ENCODE measurements at places on chromosomes 5 and 9.

GRCh38 chr9:110821064-110821463 is 152.5 kb downstream of the MUSK start:
- DNase-seq: no peak

DNA sequence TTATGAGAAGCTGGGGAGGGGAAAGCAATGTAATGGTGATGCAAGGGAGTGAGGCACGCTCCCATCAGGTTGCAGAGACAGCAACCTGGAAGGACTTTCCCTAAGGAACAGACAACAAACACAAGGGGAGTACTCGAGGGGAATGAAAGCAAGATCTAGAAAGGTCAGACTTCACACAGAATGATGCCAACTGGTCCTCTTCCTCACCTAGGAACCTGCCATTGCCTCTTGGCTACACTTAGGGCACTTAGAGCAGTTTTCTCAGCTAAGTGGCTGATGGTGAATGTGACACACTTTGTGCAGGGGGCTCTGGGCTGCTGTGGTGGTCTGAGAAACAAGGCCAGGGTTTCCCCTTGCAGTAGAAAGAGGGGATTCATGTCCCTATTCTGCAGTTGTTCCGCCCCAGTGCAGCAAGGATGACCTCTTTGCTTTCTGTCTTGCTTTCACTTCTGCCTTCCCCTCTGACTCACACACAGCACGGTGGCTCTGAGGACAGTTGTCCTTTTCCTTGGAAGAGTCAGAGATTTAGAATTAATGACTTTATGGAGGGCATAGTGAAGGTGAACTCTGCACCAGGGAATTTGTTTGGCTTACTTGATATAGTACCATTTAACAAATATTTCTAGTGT is 394.0 kb upstream of the KLF4 start:
- DNase-seq: no peak

DNA sequence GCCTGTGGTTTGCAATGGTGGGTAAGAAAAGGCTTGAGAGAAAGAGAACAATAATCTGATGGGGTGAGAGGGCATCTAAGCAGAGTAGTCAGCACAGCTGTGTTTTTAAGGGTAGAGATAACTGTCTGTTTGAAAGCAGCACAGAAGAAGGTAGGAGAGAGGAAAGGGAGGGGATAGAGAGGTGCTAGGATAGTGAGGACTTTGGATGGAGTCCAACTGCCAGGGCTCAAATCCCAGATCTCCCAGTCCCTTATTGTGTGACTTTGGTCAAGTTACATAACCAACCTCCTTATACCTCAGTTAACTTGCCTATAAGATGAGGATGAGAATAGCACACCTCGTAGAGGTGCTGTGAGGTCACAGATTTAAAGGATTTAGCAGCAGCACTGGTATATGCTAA is 55.6 kb downstream of the GPR21 start:
- no peak for DNase-seq

DNA sequence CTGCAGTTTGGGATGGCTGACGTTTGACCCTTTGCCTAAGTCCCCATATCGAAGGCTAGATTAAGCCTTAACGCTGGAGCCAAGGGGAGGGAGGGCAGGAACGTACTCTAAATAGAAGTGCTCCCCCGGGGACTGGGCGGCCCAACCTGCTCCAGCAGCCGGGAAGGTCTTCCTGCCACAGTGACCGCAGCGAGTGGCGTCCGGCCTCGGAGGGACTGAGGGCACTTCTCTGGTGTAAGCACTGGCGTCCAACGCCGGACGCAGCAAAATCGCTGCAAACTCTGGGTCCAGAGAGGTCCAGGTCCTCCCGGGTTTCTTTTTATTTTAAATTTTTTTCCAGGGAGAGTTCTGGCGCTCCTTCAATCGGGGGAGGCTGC is 505 bp upstream of the ACER2 start:
- DNase-seq: no peak

GRCh38 chr9:27181381-27181780 is 72.4 kb downstream of the TEK start:
- DNase-seq: no peak

GRCh38 chr5:102617191-102618187 is 118.7 kb upstream of the SLCO6A1 start:
- DNase-seq: no peak

DNA sequence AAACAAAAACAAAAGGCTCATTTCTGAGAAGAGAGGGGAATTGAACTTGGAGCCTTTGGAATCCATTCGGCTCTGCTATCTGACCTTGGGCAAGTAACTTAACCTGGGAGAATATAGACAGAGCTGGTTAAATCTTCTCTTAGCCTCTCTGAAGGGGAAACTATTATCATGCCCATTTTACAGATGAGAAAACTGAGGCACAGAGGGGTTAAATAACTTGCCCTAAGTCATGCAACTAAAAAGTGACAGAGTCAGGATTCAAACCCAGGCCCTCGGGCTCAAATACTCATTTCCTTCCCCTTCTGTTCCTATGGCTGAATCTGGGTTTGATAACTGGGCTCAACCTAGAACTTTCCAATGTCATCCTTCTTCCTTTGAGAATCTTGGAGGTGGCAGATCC is 291.3 kb upstream of the MSX2 start:
- no peak for DNase-seq

GRCh38 chr5:43215073-43215631 is 23.1 kb downstream of the NIM1K start:
- DNase-seq: no peak

- DNase-seq: no peak
Observed at GRCh38 chr9:120104771-120105170, 475.2 kb downstream of the CDK5RAP2 start.

DNA sequence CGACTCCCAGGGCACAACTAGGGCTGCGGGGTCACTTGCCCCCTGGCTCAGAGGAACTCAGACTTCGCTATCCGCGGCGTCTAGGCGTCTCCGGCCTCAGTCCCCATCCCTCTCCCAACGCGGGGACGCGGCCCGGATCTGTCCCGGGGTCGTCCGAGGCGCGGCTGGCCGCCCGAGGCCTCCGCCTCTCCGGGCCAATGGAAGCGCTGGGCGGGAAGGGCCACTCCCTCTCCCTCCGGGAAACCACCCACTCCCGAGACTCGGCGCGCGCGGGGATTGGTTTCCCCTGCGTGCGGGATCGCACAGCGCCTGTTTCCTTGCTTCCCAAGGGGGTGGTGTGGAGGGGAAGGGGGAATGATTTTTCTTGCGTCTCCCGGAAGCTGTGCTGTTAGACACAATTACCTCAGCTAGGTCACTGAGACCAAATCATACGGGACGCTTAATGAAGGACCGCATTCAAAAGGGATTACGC is 38.3 kb downstream of the NR2F1 start:
- DNase-seq: peak; percentile 25

DNA sequence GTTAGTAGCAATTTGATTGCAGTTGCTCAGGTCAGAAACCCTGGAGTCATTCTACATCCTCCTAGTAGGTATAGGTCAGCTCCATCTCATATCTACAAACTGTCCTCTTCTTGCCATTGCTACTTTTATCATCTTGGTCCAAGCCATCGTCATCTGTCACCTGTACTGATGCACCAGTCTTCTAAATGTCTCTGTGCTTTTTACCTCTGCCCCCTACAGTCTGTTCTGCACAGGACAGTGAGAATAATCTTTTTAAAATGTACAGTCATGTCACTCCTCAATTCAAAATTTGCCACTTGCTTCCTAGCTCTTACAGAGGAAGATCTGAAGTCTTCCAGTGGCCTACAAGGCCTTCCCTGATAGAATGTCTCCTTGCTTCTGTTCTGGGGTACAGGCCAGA is 6.8 kb downstream of the NNT start:
- no peak for DNase-seq

GRCh38 chr9:124206391-124206790 is 51.4 kb upstream of the NEK6 start:
- DNase-seq: no peak

- no peak for DNase-seq
Observed at GRCh38 chr5:175740014-175740413, 82.1 kb downstream of the HRH2 start.

- DNase-seq: no peak
Observed at GRCh38 chr5:123805300-123805699, 293.3 kb downstream of the CSNK1G3 start.

GRCh38 chr5:463301-463700 is 20.3 kb downstream of the EXOC3 start:
- no peak for DNase-seq

- DNase-seq: no peak
Observed at GRCh38 chr9:88680041-88680440, 145.1 kb downstream of the NXNL2 start.

GRCh38 chr5:94463739-94464138 is 154.7 kb downstream of the KIAA0825 start:
- DNase-seq: no peak

- DNase-seq: no peak
Observed at GRCh38 chr5:53323511-53323910, 156.9 kb upstream of the FST start.

GRCh38 chr5:32343058-32343672 is 30.4 kb upstream of the MTMR12 start:
- DNase-seq: no peak

DNA sequence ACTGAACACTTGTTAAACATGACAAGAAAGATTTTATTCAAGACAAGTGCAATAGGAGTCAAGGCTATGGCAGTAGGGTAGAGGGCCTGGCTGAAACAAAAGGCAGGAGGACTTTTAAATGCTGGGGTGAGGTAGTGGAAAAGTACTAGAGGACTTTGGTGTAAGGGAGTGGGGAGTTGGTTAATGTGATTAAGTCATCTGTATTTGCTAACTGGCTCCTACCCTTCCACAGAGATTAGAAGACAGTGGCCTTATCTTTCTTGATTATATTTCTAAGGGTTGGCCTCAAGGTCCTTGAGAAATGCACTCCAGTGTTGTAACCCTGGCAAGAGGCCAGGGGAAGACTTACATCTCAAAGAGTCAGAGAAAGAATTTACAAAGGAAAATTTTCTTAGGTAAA is 160.2 kb upstream of the FTMT start:
- no peak for DNase-seq

DNA sequence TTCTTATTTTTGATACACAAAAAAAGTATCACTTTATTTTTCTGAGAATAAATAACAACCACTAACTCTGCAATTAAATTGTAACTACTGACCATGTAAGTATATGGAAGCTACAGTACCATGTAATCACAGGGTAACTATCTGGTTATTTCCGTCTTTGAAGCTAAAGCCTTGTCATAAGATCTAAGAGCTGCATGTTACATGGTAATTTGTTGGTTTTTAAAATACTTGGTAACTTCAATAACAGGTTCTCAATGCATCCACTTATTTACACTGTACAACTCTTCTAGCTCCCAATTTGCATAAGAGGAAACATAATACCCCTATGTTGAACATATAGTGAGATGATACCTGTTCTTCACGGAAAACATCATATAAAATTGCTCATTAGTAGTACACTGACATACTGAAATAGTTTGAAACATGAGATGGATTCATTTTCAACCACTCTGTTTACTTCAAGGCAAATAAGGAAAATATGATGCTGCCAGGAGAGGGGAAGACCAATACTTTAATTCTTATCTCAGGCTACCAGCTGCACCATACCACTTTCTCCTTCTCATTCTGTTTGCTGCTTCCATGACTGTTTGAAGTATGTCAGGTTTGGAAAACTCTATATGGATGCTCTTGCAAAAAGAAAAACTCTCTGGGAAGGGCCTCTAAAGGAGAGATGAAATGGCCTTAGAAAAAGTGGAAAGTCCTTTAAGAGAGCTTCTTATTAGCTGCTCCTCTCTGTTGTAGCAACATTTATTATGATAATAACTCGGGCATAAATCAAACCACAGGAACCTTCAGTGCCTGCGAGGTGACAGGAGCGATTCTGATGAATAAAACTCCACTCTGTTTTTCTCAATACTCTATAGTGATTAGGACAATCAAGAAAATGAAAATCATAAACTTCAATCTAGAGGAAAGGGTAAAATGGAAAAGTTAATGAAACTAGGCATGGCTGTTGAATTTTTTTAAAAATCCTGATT is 150.2 kb downstream of the KIAA0825 start:
- DNase-seq: no peak

GRCh38 chr5:79042188-79042587 is 27.3 kb downstream of the DMGDH start:
- DNase-seq: no peak

- DNase-seq: no peak
Observed at GRCh38 chr5:138439477-138440158, 761 bp downstream of the REEP2 start.

GRCh38 chr5:67425514-67425913 is 228.9 kb upstream of the CD180 start:
- no peak for DNase-seq

GRCh38 chr5:43038496-43038989 is 1.6 kb downstream of the ANXA2R start:
- DNase-seq: peak; percentile 51

GRCh38 chr5:133290669-133291240 is 238.9 kb downstream of the HSPA4 start:
- no peak for DNase-seq

- DNase-seq: peak; percentile 41
Observed at GRCh38 chr9:96450613-96451528, 902 bp downstream of the HABP4 start.

DNA sequence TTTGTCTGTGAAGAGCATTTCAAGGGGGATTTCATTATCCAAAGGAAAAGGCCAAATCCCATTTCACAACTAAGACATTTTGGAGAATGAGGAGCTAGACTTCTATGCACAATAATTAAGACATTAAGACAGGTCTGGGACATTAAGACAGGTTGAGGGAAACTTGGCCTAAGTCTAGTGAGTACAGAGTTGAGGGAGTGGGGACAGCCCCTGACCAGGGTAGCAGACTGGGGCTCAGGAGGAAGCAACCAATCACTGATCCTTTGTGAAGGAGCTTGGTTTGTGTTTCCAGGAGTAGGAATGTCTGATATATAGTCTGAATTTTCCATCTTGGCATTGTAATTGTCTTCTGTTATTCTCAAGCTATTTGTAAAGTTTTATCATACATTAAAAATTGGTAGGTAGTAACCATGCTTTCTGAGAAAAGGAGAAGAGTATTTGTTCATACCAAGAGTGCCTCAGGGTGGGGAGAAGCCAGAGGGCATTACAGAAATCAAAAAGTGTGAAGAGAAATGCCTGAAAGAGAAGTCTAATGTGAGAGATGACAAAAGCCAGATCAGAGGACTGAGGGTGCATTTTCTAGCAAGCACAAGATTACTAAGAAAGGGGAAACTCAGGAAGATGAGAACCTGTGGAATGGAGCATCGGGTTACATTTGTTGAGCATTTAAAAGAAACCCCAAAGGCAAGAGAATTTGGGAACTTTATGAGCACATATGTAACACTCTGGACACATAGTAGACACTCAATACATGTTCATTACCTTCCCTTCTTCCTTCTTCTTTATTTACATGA is 189.3 kb upstream of the PIK3R1 start:
- no peak for DNase-seq

Data from activated naive CD8-positive, alpha-beta T cell treated with anti-CD3 and anti-CD28 coated beads, Interleukin-2, amount 50 U/mL, for 24 hours (primary cell).